ENCODE measurements at places on chromosomes 7 and 10.

DNA sequence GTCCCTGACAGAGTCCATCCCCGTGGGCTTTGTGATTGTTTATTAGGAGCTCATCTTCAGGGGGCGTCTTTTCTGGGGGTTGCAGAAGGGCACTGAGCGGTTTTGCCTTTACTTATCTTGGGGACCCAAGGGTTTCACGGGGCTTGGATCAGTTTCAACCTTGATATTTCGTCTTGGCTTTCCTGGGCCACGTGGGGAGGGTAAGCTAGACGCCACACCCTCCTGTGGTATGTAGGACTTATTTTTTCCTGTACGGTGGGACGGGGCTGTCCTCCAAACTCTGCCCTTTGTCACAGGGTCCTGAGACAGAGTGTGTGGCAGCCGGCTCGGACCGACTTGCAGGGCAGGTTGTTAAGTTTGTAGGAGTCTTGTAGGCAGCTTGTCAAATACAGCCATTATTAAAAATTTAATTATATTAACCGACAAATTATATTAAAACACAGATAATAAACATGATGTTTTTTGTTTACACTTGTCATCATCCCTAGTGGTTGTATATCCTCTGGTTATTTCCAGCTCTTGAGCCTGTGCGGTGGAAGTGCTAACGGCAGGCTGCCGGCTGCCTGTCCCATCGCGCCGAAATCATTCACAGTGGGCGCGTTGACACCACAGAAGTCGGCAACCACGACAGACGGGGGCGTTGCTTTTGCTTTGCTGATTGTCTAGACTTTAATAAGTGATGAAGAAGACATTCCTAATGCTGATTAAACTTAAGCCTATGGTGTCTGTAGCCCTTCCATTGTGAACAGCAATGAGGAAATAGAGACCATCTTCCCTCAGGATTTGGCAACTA lies 193.2 kb downstream of the DNAJB6 start:
- DNase-seq: no peak

DNA sequence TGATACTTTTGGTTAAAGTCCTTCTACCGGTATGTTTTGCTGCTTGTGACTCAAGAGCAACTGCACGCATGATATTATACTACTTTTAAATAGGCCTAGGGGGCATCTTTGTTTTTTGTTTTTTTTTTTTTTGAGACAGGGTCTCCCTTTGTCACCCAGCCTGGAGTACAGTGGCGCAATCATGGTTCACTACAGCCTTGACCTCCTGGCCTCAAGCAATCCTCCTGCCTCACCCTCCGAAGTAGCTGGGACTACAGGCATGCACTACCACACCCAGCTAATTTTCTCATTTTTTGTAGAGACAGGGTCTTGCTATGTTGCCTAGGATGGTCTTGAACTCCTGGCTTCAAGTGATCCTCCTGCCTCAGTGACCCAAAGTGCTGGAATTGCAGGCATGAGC lies 80.2 kb downstream of the ZMYND11 start:
- DNase-seq: no peak

GRCh38 chr7:17434191-17434590 lies 135.7 kb downstream of the AHR start:
- DNase-seq: no peak

- no peak for DNase-seq
Observed at GRCh38 chr10:29104661-29105399, 184.0 kb upstream of the LYZL1 start.

GRCh38 chr7:25408876-25409275 lies 180.6 kb upstream of the NPVF start:
- no peak for DNase-seq

DNA sequence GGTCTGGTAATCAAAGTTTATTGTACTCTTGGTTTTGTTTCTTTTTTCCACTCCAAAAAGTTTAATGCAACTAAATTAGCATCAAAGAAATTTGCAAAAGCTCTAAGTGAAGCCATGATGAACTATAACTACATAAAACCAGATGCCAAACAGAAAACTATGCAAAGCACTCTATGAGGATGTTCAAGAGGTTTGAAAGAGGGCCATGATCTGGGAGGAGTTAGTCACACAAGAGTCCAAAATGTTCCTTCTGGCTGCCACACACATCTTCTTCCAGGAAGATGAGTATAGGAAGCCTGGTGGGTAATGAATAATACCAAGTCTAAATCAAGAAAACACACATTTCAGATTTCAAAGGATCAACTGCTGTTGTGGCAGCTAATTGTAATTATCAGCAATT lies 28.4 kb downstream of the GLI3 start:
- no peak for DNase-seq

DNA sequence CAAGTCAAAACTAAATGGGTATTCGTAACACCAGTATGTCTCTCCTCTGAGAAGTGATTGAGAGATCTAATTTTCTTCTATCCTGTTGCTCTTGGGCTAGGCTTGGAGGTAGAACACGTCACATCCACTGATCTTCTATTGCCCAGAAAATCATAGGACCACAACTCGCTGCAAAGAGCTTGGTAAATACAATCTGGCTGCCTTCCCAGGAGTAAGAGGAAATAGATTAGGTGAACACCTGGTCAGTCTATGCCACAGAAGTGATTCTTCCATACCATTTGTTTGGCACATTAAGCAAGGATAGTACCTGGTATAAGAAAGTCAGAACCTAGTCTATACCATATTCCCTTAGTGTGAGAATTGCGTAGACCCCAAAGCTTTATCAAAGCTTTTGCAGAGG lies 129.3 kb upstream of the PHYHIPL start:
- DNase-seq: no peak

DNA sequence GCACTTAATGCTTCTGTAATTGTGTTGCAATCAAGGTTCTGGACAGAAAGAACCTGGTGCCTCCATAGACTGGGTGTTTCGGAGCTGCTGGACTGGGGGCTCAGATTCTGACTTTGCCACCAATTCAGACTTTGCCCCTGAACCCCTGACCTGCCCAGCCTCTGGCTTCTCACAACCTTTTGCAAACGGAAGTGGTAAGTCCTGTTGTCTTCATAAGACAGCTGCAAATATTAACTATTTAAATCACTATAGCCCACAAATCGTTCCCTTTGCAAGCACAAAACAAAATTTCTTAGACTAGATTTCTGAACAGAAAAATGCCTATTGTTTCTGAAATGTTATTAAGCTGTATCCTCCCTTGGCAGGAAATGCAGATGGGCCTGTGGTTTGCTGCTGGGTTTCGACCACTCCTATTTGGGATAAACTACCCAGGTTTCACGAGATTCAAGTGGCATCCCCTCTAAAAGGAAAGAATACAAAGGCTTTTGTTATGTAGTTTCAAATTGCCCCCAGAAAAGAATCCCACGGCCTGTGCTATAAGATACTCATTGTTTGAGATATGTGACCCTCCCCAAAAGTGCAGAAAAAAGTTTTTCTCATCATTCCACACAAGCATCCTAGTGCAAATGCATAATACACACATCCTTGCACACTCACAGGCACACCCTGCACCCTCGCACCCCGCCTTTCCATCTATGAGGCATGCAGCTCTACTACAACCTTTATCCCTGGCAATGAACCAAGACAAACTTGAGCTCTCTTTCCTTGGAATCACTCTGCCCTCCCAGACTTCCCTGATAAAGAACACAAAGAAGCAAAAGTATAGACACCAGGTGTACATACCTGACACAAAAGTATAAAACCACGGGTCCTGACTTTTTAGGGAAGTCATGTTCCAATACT lies 209.1 kb downstream of the PRPF18 start:
- no peak for DNase-seq

Data from T-helper 2 cell (primary cell).